ENCODE measurements at places on chromosomes 4 and X. TPM values are rescaled to one million over a fixed set of nuclear protein-coding genes. Genes with fewer than 3 reads are reported as not detected.
A peak's percentile ranks its signal among the peaks of the same experiment; 100 is the strongest.

DNA sequence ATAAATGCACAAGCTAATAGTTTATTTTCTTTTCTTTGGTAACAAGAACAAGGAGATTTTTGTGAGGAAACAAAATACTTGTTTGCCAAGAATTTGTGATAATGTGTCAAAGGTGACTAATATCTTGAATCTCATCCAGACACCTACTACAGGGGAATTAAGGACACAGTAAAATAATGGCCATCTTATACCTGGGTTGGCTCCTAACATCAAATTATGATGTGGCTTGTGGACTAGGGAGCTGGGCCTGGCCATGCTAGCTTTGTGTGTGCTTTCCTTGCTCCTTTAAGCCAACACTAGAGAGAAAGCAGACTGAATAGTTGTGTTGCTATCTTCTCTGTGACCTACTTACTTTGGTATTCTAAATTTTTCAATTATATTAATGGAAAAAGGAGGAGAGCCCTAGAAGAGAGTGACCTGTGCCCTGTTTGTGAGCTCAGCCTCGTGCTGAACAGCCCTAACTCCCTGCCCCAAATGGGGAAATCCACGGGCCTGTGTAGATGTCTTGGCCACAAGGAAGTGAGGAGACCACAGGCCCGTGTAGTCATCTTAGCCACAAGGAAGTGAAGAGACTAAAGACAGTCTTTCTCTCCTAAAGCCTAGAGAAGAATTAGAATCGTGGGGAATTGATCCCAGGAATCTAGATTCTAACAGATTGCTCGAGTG is 23.3 kb downstream of the ARHGAP24 start:
- DNase-seq: peak; percentile 61

DNA sequence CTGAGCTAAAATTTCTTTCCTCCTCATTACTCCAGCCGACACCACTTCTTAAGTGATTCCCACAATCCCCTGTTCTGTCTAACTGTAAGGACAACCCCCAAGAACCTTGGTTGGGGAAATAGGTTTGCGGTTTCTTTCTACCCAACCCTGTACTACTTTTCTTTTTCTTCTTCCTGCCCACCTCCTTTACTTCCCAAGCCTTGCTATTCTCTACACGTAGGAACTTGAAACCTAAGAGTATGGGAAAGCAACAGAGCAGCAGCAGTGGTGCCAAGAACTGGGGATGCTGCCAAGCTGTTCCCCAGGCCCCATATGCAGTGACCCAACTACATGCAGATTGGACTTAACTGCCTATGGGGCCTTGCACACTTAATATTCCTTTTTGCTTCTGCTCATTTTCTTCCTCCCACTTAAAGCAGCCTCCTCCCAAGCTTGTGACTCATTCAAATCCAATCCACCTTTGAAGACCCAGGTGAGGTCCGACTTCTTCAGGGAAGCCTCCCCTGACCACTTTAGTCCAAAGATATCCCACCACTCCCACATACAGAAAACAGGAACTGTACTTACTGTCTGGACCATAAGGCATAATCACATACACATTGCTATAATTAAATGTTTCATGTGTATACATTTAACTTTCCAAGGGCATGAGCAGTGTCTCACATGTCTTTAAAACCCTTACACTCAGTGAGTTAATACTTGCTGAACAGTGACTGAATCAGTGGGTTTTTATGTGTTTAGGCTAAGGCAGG is 1.7 kb downstream of the FAM120C start:
- no peak for DNase-seq

DNA sequence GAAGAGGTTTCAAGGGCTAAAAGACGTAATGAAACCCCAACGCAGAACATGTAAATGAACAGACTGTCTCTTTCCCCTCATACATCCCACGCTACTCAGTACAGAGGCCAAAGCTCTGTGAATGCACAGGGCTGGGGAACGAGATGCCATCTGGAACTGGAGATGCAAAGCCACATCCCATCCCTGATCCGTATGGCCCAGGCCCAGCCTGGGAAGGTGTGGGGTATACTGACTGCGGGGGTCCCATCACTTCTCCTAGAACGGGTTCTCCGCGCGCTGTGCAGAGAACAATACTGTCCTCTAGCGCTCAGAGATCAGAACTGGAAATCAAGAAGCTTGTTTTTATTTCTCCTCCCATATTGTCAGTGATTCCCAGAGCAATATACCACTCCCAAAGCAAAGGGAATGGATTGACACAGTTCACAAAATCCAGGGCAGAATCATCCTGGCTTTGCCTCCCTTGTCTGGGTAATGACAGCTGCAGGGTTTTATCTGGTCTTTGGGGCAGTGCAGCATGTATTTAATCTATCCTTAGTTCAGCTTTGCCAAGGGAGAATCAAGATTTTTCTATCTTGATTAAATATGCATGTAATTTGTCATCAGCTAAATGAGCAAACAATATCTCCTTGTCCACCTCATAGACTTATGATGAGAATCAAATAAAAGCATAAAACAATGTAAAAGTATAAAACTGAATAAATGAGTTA is 47.3 kb upstream of the TLR3 start:
- DNase-seq: peak; percentile 77

DNA sequence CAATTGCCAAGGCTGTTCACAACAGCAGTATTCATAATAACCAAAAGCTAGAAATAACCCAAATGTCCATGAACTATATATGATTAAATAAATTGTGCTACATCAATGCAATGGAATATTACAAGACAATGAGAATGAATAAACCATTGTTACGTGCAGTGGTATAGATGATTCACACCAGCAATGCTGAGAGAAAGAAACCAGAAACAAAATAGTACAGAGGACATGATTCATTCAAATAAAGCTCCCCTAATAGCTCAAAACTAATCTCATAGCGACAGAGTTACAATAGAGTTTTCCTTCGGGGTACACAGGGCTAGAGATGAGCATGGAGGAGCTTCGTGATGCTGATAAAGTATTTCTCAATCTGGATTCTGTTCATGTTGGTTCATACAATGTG is 148.1 kb upstream of the SPANXN1 start:
- DNase-seq: no peak

GRCh38 chr4:152265149-152265621 is 270.7 kb downstream of the FBXW7 start:
- DNase-seq: peak; percentile 39

DNA sequence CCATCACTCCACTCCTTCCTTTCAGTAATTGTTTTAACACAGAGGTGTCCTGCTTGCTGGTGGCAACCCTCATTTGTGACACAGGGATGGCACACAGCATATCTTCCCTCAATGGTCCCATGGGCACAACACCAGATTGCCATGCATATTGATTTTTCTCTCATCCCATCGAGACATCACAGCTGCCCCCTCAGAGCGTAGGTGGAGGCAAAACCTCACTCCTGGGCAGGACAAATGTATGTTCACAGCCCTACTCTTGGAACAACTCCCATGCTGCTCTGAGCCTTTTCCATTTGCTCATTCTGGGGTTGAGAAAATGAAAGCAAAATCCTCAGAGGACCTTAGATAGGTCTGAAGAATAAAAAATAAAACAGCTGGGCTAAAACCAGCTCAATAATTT is 172.2 kb downstream of the GABRB1 start:
- no peak for DNase-seq

DNA sequence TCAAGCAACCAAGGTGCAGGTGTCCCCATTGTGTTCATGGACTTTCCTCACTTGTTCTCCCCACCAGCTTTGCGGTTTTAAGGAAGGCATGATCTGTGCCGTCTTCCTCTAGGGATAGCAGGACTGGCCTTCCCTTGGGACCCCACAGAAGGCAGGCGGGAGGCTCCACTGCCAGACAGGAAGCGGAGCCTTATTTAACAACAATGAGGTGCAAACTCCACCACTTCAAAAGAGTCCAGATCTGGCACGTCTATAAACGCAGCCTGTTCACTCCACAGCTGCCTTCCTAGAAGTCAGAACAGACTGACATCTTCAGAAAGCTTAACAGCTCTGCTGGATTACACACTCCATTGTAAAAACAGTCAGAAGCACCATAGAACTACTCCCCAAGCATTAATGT is 1.7 kb upstream of the GPR143 start:
- no peak for DNase-seq

DNA sequence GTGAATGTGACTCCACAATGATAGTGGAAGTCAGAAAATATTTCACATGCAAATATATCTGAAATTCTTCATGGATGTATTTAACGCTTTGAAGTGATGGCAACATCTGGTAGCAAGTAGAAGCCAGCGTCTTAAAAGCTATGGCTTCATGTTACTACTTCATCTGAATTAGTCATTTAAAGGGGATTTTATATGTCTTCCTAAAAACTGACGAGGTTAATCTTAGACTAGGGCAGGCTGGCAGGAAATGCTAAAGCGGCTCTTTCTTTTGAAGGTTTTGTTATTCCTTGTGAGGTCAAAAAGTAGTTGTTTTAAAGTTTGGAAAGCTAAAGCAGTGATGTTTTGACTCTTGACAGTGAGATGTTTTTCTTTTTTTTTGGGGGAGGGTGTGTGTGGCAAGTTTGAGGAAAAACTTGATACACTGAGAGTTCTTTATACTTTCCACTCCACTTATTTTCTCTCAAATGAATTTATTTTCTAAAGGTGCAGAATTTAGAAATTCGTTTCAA is 22.6 kb downstream of the PLS3 start:
- DNase-seq: no peak

DNA sequence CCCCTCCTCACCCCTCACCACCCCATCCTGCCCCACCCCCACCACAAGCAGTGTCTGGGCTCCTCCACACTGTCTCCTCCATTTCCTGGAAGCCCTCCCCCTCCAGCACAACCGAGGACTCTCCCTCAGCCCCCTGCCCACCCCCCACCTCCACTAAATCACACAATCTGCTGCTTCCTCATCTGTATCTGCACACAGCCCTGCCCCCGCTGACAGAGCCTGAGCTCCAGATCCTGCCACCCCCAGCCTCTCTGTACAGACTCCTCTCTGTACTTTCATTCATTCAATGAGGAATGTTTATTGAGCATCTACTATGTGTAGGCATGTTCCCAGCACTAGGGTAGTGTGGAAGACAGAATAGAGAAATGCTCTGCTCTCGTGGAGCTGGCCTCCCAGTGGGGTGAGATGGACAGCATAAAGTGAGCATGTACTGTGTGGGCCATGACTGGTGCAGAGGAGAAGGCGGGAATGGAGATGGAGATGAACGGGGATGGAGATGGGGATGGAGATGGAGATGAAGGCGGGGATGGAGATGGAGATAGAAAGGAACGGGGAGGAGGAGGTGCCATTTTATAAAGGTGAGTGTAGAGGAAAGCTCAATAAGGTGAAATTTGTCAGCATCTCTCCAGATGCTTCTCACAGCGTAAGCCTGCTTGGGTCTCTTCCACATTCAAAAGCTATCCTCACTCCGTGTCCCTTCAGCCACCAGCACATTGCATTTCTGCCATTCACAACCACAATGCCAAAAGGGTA is 2.5 kb upstream of the PPP2R2C start:
- DNase-seq: no peak

- DNase-seq: no peak
Measured at GRCh38 chrX:39262641-39263040, 461.4 kb downstream of the MID1IP1 start.

GRCh38 chr4:137082061-137082460 is 450.2 kb downstream of the PCDH18 start:
- DNase-seq: no peak

DNA sequence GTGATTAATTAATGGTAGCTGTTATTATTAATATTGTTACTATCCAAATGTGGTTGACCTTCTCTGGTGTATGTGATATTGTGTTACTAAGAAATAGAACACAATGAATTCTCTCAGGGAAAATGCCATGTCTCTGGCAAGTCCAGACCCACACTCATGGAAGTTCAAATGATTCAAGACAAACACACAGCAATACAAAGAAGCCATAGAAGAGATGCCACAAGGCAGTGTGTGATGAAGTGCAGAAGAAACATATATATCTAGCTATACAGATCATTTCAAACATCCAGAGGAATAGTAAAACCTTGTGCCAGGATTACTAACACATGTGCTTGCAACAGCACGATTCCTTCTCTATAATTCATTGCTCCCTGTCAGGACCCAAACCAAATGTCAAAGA is 93.1 kb upstream of the SOD3 start:
- no peak for DNase-seq

- peak; percentile 5 for DNase-seq
Measured at GRCh38 chr4:160375772-160376452, 1273.0 kb downstream of the RAPGEF2 start.

- DNase-seq: no peak
Measured at GRCh38 chrX:109943092-109943739, 59.7 kb upstream of the TMEM164 start.

DNA sequence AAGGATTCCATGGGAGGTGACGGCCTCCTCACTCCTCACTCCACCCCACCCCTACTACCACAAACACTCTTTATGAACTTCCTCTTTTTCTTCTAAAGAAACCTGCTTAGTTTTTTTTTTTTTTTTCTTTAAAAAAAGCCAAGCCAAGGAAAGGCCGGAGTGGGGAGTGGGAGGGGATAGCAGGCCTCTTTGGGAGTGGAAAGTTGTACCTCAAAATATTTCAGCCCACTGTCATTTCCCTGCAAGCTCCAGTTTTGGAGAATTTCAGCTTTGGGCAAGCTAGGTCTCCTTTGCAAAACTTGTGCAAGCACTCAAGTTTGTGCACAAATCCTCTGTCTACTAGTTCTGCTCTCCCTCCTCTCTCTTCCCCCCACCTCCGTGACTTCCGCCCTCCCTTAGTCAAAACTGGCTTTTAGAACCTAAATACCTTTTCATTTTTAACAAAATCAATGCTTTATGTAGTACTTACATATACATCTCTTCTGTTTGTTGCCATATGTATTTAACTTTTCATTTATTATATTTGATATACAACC is 512 bp upstream of the ANTXR2 start:
- no peak for DNase-seq

The GIMD1 gene
- not detected for total RNA-seq

The RCHY1 gene
- total RNA-seq: 14.2 TPM

The FAM47A gene
- not detected for total RNA-seq

The GLRA3 gene
- total RNA-seq: not detected

The UGT8 gene
- total RNA-seq: 24.0 TPM

The ARHGAP36 gene
- not detected for total RNA-seq

The TCEAL6 gene
- total RNA-seq: not detected

The FAM149A gene
- total RNA-seq: 40.2 TPM

The SCRG1 gene
- 1.0 TPM for total RNA-seq
